ENCODE measurements at places on chromosomes 5 and 9.

DNA sequence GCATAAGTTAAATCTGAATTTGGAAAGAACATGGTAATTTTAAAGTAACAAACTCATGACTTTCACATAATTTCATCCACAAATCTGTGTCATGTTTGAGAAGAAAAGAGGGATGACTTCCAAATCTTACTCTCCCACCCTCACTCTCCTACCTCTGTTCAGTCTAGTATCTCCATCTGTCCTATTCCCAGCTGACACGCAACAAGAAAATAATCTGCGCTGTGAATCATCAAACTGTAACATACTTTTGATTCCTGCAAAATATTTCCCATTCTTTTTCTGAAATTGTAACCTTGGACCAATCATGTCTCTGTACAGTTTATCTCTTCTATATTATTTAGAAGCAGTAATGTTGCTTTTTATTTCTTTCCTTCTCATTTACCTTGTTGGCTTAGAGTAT is 91.4 kb downstream of the SLC12A2 start:
- DNase-seq: no peak

DNA sequence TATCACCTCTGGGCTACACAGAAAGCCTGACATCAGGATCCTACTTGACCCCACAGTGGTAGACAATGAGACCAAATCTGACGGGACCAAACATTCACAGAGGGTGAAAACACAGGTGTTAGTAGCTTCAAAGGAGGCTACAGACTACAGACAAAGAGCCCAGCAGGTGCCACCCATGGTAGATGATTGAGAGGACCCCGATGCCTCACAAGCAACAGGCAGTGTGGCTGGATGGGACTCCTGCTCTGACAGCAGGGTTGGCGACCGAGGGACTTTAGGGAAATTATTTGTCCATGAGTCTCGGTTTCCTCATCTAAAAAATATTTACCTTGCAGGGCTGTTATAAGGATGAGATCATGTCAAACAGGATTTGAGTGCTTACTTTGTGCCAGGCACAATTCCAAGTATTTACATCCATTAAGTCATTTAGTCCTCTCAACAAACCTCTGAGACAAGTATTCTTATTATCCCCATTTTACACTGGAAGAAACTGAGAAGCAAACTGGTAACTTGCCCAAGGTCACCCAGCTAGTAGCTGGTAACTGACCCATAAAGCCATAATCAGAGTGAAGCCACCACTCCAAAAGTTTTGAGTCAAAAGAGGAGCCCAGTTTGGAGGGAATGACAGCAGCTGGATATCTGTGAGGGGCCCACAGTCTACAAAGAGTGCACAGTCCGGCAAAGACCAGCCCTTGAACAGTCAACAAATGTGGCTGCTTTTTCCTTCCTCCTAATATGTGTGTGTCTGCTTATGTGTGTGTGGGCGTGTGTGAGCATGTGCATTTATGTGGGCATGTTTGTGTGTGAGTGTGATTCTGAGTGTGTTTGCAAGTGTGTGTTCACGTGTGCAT is 502.0 kb downstream of the BNC2 start:
- no peak for DNase-seq

DNA sequence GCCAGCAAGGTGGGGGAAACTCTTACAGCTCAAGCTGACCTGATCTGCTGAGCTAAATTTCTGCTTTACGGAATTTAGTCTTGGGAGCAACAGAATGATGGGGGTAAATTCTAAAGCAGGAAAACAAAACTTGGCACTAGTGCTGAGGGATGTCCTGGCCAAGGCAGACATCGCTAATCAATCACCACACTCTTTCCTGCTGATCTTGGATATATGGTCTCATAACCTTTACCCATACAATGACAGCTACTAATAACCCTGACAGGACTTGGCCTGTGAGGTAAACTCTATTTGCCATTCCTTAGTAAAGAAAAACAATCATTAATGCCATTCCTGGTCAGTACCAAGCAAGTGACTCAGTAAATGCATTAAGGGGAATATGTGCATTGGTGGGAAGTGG is 51.5 kb downstream of the PPARGC1B start:
- DNase-seq: no peak

GRCh38 chr5:76983468-76983867 is 30.6 kb downstream of the CRHBP start:
- no peak for DNase-seq

DNA sequence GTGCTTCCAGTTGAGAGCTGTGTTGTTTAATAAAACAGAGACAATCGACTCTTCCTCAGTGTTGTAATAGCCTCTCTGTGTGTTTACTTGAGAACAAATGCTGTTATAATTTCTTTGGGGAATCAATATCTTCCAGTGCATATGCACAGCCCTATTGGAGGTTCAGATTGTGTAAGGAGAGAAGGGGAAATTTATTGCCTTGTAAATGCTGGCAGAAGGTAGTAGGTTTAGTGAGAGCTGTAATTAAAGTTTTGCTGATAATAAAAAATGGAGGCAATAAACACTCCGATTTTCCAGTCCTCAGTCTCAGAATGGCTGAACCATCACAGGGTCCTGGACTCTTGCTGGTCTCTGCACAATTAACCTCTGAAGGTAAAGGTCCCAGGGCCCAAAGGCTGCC is 128.3 kb downstream of the C5orf15 start:
- DNase-seq: no peak

DNA sequence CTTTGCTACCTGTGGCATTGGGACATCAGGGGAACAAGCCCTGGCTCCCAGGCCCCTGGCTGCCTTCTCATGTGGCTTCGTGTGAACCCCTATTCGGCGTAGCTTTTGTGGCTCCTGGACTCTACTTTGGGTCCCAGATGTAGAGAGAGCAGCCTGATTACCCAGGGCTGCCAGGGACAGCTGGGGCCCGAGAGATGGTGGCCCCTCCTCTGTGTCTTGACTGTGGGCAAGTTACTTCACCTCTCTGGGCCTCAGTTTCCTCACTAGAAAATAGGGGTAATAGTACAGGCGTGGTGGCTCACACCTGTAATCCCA is 2.0 kb downstream of the PKN3 start:
- DNase-seq: no peak

GRCh38 chr9:83629433-83630104 is 6.6 kb downstream of the IDNK start:
- DNase-seq: no peak
